Nucleus accumbens (tissue), 56 donors: ENCODE measurements at places on chromosomes 7 and 10.

DNA sequence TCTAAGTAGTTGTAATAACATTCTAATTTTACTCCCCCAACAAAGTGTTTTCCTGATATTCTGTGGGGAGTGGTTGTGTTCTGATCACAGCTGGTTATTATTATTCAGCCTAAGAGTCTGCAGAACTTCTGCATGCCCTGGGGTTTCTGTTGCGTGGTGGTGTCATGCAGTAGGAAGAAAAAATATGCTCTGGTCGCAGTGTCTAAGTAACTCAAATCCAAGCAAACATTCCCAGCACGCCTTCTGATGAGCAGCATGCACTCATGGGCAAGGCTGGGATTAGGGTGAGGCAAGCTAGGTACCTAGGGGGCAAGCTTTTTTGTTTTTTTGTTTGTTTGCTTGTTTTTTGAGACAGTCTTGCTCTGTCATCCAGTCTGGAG, 112.8 kb upstream of the KMT2E start:
- DNase-seq, result no peak

GRCh38 chr10:48496105-48496830, 108.6 kb downstream of the ARHGAP22 start:
- no peak for DNase-seq

GRCh38 chr10:878333-878759, 53.2 kb downstream of the LARP4B start:
- no peak for DNase-seq

DNA sequence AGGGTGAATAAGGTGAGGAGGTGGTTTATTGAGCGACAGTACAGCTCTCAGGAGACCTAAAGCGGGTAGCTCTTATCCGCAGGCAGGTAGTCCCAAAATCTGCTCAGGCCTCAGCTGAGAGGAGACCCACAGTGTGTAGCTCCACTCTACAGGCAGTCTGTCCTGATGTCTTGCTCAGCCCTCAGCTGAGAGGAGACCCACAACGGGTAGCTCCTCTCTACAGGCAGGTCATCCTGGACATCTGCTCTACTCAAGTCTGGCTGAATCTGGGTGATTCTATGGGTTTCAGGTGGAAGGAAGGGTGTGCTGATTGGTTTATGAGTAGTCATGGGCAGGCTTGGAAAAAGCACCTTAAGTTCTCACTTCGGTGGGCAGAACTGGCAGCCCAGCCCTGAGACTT, 55.6 kb upstream of the ABCB5 start:
- no peak for DNase-seq

GRCh38 chr10:117581961-117582360, 39.4 kb downstream of the EMX2 start:
- DNase-seq, result no peak

DNA sequence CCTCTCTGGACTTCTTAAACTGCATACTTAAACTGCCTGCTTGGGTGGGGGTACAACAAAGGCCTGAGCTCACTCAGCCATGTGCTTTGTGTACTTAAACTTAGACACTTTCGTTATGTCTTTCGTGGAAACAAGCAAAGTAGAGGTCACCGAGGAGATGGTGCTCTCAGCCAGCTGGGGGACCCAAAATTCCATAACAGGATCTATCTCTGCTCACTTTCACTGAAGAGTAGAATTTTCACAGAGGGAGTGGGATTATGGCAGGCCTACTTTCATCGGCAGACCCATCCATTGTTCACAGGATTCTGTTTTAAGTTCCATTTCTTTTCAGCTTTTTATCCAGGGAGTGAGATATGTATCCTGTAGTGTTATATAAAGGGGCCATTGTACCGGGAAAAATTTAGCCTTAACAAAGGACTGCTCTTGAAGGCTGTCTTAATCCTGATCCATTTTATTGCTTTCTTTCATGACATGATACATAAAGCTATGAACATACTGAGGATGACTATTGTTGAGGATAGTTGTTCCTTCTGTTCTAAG, 370.0 kb upstream of the GHITM start:
- no peak for DNase-seq

DNA sequence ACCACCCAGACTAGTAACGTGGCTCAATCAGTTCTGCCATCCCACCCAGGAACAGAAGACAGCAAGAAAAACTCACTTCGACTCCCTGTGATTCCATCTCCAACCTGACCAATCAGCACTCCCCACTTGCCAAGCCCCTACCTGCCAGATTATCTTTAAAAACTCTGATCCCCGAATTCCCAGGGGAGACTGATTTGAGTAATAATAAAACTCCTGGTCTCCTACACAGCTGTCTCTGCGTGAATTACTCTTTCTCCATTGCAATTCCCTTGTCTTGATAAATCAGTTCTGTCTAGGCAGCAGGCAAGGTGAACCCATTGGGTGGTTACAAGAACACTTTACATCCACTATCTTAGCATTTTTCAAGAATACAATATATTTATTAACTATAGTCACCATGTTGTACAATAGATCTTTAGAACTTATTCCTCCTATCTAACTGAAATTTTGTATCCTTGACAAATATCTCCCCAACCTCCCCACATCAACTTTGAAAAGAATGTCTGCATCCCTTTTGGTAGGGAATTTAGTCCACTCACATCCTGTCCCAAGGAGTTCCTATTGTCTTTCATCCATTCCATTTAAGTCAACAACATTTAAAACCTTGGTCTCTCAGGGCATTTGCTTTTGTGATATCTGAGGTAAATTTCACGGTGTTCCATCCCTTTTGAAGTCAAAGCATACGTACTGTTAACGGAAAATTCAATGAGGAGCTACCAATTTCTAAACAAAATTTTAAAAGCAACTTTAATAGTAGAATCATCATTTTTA, 163.7 kb downstream of the MACC1 start:
- no peak for DNase-seq

DNA sequence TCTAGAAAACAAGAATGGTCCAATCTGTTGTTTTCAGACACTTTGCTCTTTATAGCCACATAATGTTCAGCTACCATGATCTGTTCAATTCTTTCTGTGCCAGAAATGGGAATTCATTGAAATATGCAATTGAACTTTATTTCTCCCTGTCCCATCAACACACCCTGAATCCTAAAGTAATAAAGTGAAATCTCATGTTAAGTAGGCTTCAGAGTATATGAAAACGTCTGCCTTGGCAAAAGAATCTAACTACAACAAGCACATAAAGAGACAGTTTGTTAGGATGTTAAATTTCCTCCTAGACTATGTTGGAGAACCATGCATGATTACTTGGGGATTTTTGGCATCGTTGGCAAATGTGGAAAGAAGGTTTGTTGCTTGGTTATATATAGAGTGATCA, 722.7 kb downstream of the XPNPEP1 start:
- no peak for DNase-seq

GRCh38 chr7:1253681-1254181, 21.1 kb downstream of the UNCX start:
- DNase-seq, result no peak
